ENCODE measurements at places on chromosomes 3 and 15. TPM values are rescaled to one million over a fixed set of nuclear protein-coding genes. Genes with fewer than 3 reads are reported as not detected.

DNA sequence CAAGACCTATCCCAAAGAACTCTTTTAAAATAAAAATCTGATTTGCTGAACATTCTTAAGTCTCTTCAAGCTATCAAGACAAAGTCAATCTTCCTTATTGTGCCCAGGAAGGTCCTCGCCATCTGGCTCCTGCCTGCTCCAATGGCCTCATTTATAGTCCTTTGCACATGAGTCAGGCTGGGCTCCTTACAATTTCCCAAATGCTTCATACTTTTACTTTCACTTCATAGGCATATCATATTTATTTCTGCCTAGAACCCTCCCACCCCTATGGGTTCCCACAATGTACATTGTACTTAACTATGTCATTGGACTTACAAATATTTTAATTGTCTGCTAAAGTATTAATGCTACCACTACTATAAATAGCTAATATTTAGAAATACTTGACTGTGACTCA lies 9.1 kb downstream of the THRB start:
- DNase-seq = no peak

- no peak for DNase-seq
These were observed 9.9 kb upstream of the PXK start for GRCh38 chr3:58322793-58323192.

- no peak for DNase-seq
These were observed 36.0 kb downstream of the SENP5 start for GRCh38 chr3:196903740-196904139.

- no peak for DNase-seq
These were observed 1.9 kb downstream of the COL8A1 start for GRCh38 chr3:99640214-99640851.

DNA sequence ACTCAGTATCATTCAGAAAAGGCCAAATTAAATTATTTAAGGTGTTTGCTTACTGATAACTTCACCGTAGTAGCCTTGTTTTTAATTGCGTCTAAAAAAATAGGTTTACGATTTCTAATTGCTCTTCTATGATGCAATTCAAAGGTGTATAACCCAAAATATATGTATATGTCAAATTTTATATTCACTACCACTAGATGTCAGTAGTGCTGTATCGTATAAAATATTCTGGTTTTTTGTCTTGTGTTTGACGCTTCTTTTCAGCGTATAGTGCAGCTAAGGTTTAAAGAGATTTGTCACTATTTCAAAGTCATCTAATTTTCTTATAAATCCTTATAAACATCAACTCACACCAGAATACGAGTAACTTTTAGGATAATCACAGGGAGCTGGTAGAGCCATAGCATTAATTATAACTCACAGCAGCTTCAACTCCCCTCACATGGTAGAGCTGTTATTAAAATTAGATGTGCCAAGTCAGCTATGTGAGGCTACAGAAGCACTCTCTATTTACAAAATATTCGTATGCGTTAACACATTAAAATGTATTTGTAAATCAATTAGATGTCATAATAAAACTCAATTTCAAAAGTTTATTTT lies 3.5 kb downstream of the PFN2 start:
- peak; percentile 46 for DNase-seq

- DNase-seq = no peak
These were observed 117.9 kb downstream of the LRRC28 start for GRCh38 chr15:99369196-99369595.

DNA sequence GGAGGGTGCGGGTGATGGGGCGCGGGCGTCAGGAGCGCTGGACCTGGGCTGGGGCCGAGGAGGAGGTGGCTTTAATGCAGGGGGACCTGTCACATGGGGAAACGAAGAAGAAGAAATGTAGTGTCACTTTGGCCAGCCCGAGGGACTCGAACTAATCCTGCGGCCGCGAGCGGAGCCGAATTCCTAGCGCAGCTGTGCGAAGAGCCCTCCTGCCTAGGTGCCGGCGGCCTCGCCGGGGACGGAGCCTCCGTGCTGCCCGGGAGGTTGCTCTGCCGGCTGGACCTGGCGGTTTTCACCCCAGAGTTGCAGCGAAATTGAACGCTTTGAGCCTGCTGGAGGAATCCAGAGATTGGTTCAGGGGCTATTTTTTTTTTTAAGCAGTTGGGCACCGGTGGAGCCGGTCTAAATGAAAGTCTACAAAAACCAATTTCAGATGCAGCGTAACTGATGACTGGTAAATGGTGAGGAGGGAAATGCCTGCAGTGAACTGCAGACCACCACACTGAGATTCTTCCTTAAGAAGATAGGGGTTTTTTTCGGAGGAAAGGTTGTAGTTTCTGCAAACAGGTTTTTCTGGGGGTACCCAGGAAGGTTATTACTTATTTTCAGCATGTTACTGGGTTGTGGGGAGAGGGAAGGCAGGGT lies 662 bp downstream of the TMEM108 start:
- no peak for DNase-seq

GRCh38 chr3:59451800-59452746 lies 402.2 kb upstream of the CFAP20DC start:
- DNase-seq = peak; percentile 12

GRCh38 chr3:30630238-30631030 lies 24.0 kb downstream of the TGFBR2 start:
- DNase-seq = no peak

DNA sequence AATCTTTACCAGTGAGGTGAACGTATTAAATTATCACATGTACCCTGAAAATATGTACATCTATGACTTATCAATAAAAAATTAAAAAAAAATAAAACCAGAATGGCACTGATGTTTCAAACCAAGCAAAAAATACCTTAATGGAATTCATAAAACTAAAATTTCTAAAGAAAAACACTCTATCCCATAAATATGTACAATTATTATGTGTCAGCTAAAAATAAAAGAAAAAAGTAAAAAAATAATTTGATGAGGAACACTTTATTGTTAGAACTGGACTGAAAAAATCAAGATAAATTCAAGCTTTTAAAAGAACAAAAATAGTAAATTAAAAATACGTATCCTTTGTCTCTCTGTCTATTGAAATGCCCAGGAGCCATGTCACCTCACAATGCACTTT lies 63.1 kb downstream of the IL20RB start:
- no peak for DNase-seq

DNA sequence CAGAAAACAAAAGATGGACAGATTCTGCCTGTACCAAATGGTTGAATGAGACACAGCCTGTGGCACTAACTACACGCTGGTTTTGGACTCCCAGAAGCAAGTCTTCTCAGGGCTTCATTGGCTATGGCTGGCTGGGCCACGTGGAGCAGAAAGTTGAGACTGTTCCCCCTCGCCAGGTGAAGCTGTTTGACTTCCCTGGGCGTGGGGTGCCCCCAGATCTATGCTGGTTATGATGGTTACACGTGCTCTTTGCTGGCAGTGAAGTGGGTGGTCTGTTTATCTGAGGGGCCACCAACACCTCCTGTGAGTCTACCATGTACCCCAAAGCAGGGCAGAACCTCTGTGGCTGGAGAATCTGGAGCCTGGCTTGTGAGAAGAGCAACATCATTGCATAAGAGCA lies 60.3 kb upstream of the EPHA6 start:
- DNase-seq = no peak

- no peak for DNase-seq
These were observed 36.7 kb upstream of the NDUFB4 start for GRCh38 chr3:120559242-120560061.

- no peak for DNase-seq
These were observed 52.6 kb upstream of the TGFBR2 start for GRCh38 chr3:30553641-30554316.

GRCh38 chr15:92921215-92922131 lies 21.3 kb downstream of the CHD2 start:
- no peak for DNase-seq

TMEM212 gene
- not detected for total RNA-seq

UBA7 gene
- 14.7 TPM for total RNA-seq

NANOGP8 gene
- not detected for total RNA-seq

C3orf85 gene
- total RNA-seq = not detected

ESYT3 gene
- not detected for total RNA-seq

ARGFX gene
- total RNA-seq = not detected

BNC1 gene
- total RNA-seq = not detected

MEF2A gene
- 33.5 TPM for total RNA-seq

TMEM207 gene
- not detected for total RNA-seq

SLCO2A1 gene
- not detected for total RNA-seq

PCBP4 gene
- 14.4 TPM for total RNA-seq

All from OCI-LY7 (cell line).